ENCODE measurements at places on chromosomes 4 and X. TPM values are rescaled to one million over a fixed set of nuclear protein-coding genes. Genes with fewer than 3 reads are reported as not detected.

Gene PAGE4
- not detected for total RNA-seq

DNA sequence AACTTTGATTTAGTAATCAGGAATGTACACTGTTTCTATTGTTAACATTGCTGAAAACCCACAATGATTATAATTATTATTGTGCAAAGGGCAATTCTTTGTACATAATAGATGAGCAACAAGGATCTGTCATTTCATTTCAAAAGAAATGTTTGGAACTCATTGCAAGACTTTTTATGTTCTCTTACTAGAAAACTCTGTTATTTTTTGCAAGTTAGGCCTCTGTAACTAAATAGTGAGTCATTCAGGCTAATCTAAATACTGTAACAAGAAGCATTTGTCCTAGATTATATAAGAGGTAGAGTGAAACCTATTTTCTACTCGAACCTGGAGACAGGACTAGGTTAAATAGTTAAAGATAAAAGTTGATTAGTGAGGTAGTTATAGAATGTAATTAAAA, 93.2 kb upstream of the FAM47B start:
- DNase-seq, result peak; percentile 38

- DNase-seq, result no peak
Measured at GRCh38 chrX:136307471-136307870, 6.7 kb downstream of the ADGRG4 start.

Gene IL13RA2
- total RNA-seq, result 2.3 TPM

DNA sequence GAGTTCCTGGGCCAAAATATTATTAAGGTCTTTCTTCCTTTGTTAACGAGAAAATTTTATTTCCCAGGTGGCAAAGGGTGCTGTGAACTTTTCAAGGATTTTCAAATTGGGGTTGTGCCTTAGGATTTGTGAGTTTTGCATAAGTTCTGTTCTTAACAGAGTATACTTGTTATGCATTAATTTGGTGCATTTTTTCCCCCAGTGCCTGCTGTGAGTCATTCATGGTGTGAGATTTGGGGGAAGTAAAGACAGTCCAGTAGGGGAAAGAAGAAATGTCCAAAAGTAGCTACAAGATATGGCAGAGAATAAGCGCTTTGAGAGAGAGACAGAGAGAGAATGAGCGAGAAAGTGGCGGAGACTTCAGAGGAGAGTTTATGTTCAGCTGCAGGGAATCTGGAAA, 239.2 kb downstream of the ARHGAP10 start:
- no peak for DNase-seq

DNA sequence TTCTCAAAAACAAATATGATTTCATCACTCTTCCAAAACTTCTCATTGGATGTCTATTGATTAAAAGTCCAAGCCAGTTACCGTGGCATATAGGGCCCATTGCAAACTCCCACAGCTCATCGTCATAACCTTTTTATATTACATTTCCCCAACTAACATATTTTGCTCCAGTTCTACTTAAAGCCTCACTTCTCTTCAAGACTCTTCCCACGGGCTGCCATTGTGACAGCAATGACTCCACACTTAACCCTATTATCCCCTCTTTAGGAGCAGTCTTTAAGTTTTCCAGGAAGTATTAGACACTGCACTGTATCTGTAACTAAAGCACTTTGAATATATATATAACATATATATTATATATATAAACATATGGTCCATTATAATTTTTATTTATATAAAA, 44.5 kb downstream of the DTHD1 start:
- DNase-seq, result no peak

All from fibroblast of villous mesenchyme (primary cell).